T-cell (primary cell): ENCODE measurements at places on chromosomes 13 and 19. TPM values are rescaled to one million over a fixed set of nuclear protein-coding genes. Genes with fewer than 3 reads are reported as not detected.

GRCh38 chr13:51681037-51681678 lies 96.9 kb downstream of the WDFY2 start:
- no peaks in the 10 kb centered on the region for H3K4me1 ChIP-seq
- no peak overlapping the region for H3K27ac ChIP-seq
- H3K27me3 ChIP-seq, result no peaks in the 10 kb centered on the region

DNA sequence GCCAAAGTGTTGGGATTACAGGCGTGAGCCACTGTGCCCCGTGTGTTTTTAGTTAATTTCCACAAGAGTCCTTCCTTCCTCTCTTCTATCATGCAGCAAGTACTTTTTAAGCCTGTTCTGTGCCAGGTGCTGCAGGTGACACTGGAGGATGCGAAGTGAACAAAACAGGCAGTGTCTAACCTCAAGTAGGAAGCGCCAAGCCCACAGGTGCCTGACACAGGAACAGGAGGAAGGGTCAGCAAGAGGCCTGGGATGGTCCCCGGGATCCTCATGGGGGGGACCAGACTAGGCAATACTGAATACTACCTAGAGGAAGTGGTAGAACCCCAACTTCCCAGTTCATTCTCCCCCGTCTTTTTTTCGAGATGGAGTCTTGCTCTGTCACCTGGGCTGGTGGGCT lies 1.8 kb upstream of the CALR start:
- H3K4me1 ChIP-seq, result peaks cover 33% of the 10 kb centered on the region
- H3K27ac ChIP-seq, result no peak overlapping the region
- no peak for DNase-seq
- no peak overlapping the region for H3K4me3 ChIP-seq
- no peaks in the 10 kb centered on the region for H3K27me3 ChIP-seq

DNA sequence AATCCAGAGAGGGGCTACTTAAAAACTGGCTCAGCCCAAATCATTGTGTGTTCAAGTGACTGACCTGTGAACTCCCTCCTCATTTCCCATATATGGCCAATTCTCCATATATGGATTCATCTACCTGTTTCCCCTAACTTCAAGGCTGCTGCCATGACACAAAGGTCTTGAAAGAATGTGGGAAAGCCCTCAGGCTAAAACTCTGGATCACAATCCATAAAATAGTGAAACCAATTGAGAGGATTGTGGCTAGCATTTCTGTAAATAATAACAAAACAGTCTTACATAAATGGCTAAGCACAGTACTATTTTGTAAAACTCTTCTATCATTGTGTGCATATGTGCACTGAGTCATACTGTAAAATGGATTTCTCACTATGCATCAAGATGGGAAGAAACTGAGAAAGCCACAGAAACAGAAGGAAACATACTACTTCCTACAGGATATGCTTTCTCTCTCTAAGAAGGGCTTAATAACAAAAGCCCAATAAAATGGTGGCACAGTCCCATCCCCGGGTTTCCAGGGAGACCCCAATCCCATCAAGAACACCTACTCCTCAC lies 80.5 kb downstream of the FOXO1 start:
- H3K4me3 ChIP-seq, result no peak overlapping the region
- H3K27ac ChIP-seq, result no peak overlapping the region
- H3K27me3 ChIP-seq, result no peaks in the 10 kb centered on the region
- peaks cover 58% of the 10 kb centered on the region for H3K4me1 ChIP-seq
- no peaks in the 10 kb centered on the region for H3K36me3 ChIP-seq

DNA sequence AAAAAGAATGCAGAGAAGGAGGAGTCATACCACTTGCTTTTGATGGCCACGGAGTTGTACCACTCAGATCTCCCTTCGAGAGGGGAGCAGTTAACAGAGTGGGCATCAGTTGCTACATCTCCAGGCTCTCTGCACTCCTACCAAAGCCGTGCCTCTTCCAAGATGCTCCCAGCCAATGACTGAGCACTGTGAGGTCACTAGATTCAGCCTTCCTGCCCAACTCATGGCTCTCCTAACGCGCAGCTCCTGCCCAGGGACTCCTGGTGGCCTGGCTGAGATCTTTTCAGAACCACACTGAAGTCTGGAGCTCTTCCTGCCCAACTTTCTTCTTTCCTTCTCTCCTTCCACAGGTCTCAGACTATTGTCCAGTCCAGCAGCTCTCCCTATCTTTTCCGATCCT lies 66.7 kb downstream of the LHFPL6 start:
- no peaks in the 10 kb centered on the region for H3K36me3 ChIP-seq
- no peak overlapping the region for H3K27ac ChIP-seq
- H3K27me3 ChIP-seq, result no peaks in the 10 kb centered on the region
- no peak for DNase-seq
- no peaks in the 10 kb centered on the region for H3K4me1 ChIP-seq

- no peaks in the 10 kb centered on the region for H3K36me3 ChIP-seq
- H3K4me1 ChIP-seq, result no peaks in the 10 kb centered on the region
Observed at GRCh38 chr19:5557691-5558090, 10.1 kb downstream of the TINCR start.

The CEP89 gene
- total RNA-seq, result 19.3 TPM
